ENCODE measurements at places on chromosomes 2 and 18. TPM values are rescaled to one million over a fixed set of nuclear protein-coding genes. Genes with fewer than 3 reads are reported as not detected.

Gene RNF152
- 14.7 TPM for total RNA-seq

Gene LIPT1
- total RNA-seq: 4.6 TPM

Gene AKAIN1
- total RNA-seq: not detected

Gene UGT1A10
- total RNA-seq: not detected

Gene SERPINB4
- not detected for total RNA-seq

Gene BMP10
- total RNA-seq: not detected

Gene AQP12A
- not detected for total RNA-seq
